ENCODE measurements at places on chromosomes 6 and 20.
A peak's percentile ranks its signal among the peaks of the same experiment; 100 is the strongest.

DNA sequence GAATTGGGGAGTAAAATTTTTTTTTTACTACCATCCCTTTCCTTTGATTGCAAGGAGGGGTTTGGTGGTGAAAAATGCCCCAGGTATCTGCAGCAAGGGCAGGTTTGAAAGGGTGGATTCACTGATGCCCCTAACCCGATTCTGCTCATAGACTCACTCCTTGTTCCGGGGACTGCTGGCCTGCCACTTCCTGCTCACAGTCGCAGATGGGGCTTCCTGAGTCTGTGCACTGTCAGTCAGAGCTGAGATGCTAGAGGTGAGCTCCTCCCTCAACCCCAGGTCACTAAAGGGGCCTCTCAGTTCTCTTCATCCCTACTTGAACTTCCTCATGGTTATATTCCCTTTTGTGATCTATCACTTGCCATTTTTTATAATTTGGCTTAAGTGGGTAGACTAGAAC, 357.9 kb downstream of the FARS2 start:
- DNase-seq = peak; percentile 7

DNA sequence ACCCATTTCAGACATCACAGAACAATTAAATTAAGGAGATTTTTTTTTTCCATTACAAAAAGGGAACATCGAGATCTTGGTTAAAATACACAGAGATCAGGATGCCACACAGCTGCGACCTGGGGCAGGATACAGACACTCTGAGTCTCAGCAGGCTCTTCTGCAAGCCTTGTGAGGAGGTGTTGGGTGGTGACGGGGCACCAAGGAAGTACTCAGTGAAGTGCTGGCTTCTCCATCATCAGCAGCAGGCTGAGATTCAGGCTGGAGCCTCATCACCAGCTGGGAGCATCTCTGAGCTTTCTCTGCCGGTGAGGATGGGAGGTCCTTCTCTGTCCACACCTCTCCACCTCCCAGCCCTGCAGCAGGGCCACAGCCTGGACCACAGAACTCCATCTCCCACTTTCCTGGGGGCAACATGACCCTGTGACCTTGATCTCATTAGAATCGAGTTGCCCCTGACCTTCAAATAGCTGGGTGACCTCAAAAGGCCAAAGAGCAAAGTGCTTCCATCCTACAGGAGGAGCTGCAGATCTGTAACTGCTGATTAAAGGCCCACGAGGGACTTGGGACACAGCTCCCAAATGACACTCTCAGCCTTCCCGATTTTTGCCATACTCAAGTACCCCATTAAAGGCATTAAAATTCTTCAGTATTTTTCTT, 16.0 kb downstream of the PMEPA1 start:
- DNase-seq = no peak

DNA sequence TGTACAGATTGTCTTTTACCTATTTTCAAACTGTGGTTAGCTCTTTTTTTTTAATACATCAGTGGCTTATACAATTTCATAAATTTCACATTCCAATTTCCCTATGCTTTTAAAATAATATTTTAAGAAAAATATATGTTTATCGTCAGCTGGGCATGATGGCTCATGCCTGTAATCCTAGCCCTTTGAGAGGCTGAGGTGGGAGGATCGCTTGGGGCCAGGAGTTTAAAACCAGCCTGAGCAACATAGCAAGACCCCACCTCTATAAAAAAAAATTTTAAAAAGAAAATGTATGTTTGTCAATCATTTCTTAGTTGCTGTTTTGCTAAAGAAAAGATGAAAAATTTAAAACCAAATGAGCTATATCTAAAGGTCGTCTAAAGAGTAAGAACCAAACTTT, 3.4 kb downstream of the GJA1 start:
- no peak for DNase-seq

GRCh38 chr6:130008236-130008873, 10.0 kb upstream of the L3MBTL3 start:
- DNase-seq = no peak

DNA sequence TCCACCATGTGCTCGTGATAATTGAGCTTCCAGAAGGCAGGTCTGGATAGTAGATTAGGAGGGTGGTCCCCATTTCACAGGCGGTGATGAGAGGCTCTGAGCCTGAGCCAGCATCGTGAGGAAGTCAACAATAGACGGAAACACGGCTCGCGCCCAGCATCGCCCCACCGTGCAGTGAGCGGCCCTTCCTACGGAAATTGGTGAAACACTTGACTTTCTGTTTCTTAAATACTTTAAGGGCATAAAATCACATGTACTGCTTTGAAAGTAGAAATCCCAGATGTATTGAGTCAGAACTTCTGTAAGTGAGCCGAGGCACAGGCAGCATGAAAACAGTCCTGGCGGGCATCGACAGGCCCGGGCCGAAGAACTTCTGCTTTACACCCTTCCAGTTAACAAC, 4.3 kb upstream of the KIF25 start:
- DNase-seq = no peak
